ENCODE measurements at places on chromosomes 3 and 15. TPM values are rescaled to one million over a fixed set of nuclear protein-coding genes. Genes with fewer than 3 reads are reported as not detected.

LPP gene
- total RNA-seq, result 191 TPM

ONECUT1 gene
- total RNA-seq, result not detected

DIS3L gene
- total RNA-seq, result 27.1 TPM

COL6A5 gene
- 6.3 TPM for total RNA-seq

GAP43 gene
- total RNA-seq, result not detected

BDH1 gene
- 12.5 TPM for total RNA-seq

DUOXA2 gene
- total RNA-seq, result not detected

TRH gene
- total RNA-seq, result not detected

All from upper lobe of right lung (tissue), 1 donor.